COR-L47 (cell line): ENCODE measurements at places on chromosomes 5 and 9.

DNA sequence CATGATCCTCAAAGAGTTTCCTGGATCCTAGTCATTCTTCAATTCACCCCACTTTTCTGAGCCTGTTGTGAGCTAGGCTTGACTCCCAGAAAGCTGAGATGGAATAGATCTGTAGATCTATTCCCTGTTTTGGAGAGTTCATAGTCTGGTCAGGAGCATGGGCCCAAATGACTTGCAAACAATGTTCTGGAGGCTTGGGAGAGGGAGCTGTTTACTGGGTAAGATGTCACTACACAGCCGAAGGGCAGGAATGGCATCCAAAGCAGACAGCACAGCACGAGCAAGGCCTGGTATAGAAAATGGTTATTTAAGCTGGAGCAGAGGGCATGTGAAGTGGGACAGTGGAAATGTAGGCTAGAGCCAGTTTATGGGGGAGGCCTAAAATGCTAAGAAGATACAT is 152.5 kb upstream of the ALDH1B1 start:
- no peak for DNase-seq

- DNase-seq, result no peak
Measured at GRCh38 chr9:24498632-24499031, 47.1 kb downstream of the IZUMO3 start.

DNA sequence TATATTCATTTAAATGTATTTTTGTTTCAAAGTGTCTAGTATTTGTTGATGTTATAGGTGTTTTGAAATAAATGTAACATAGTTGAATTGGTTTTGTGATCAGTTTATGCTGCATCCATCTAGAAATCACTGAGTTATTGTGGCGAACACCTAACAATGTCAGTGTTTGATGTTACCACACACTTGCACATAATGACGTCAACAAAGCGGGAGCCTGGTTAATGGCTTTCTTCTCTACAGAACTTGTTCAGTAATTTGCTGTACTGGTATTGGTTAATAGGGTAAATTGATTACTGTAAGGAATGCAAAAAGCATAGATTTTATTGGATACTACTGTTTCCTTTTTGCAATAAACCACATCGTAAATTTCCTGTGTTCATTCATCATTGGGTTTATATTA is 133.0 kb downstream of the ATG10 start:
- peak; percentile 12 for DNase-seq

- no peak for DNase-seq
Measured at GRCh38 chr5:57828221-57828620, 345.6 kb upstream of the ACTBL2 start.

- DNase-seq, result no peak
Measured at GRCh38 chr5:171363846-171364245, 23.8 kb upstream of the NPM1 start.

- peak; percentile 17 for DNase-seq
Measured at GRCh38 chr9:33024126-33024965, 727 bp upstream of the DNAJA1 start.

DNA sequence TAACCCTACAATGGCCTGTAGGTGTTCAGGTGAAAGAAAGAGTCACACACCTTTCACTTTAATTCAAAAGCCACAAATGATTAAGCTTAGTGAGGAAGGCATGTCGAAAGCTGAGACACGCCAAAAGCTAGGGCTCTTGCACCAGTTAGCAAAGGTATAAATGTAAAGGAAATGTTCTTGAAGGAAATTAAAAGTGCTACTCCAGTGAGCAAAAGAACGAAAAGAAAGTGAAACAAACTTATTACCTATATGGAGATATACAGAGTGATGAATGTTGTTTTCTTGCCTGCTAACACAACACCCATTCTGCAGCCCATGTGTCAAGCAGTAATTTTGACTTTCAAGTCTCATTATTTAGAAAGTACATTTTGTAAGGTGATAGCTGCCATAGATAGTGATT is 254.2 kb upstream of the SLC24A2 start:
- DNase-seq, result no peak

- DNase-seq, result peak; percentile 14
Measured at GRCh38 chr5:152514827-152515397, 109.8 kb upstream of the NMUR2 start.
